ENCODE measurements at places on chromosomes 7 and 10.

DNA sequence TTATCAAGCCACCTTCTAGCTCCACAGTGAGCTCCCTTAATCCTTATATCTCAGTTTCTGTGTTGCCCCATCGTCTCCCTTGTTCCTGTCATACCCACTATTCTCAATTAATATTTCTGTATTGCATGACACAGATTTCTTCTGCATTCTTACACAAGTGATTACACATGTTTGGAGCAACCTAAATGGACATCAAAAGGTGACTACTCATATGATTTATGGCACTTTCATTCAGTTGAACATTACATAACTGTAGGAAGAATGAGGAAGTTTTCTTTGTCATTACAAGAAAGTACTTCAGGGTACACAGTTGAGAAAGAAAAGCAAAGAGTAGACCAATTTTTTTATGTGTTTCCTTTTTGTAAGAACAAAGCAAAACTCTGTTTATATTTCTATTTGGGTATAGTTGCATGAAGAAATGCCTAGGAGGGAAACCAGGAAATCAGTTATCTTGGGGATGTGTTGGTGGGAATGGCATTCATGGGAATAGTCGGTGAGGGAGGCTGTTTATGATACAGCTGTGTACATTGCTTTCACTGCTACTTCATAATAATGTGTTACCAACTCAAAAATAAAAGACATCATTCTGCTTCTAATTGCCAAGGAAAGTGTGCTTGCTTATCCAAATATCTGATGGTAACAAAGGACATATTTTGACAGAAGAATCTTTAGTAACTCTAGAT is 23.6 kb upstream of the PRSS37 start:
- DNase-seq, result no peak

DNA sequence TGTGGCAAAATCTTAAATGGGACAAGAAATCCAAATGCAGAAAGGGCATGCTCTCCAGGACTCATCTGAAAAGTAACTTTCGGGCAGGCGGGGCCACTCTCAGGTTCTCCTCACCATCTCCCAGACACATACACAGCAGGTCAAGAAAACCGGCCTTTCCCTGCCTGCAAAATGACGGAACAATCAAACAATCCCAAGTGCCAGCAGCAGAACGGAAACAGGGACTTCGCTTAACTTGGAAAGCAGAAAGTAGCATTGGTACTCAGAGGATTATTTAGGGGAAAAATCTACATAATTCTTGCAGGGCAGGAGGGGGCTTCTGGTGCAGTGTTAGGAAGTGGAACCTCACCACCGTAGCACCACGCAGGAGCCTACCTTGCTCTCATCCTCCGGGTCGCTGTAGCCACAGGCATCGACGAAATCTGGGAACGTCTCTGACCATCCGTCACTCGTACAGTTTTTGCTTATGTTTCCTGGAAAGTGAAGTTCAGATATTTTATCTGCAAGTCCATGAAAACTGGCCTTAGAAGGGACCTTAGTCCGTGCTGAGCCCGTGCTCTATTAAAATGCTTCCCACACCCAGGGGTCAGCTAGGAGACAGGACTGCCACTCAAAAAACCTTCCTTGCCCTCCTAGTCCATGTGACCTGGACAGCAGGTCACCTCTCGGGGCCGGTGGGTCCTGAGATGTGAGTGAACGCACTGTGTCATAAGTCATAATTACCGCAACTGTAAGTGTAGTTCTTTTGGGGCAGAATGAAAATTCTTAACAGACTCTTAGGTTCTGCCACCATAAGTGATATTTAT is 41.1 kb downstream of the VIPR2 start:
- no peak for DNase-seq

DNA sequence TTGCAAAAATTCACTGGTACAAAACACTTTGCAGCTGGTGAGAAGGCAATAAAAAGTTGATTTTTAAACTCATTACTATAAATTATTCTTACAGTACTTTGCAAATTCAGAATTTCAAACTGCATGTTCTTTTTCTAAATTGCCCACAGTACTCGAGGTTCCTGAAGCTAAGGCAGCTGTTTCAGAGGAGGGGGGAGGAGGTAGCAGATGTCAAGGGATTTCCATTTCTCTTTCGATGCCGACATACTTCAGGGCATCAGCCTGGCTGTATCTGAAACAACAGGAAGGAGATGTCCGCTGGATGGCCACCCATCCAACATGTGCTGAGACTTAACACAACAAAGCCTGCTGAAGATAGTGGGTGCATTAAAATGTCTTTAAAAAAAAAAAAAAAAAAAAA is 76.7 kb downstream of the EZH2 start:
- DNase-seq, result no peak

DNA sequence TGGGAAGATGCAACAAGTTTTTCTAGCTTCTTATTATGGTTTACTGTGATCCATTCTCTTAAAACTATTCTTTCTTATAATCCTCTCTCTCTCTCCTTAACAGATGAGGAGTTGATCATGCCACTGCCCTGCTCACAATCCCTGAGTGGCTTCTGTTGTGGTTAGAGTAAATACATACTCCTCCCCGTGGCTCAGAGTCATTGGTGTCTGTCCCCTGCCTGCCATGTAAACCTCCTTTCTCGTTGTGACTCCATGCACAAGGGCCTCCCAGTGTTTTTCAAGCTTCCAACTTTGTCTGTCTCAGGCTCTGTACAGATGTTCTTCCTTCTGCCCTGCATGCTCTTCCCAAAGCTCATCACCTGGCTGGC is 20.4 kb downstream of the CCNY start:
- DNase-seq, result no peak

DNA sequence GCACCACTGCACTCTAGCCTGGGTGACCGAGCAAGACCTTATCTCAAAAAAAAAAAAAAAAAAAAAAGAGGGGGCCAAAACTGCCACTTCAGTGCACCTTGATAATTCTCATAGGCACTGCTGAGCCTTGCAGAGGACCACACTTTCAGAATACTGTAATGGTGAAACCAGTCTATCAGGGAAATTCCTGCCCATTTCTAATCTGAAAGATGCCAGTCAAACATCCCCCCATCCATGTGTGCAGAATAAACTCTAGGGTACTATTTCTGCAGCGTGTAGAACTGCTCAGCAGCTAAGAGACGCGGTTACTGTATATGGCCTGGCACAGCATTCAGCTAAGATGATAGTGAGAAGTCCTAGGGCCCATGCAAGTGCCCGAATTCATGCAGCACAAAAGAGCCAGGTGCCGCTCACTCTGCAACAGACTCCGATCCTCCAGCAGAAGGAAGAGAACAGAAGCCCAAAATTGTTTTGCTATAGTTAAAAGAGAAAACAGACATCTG is 286.8 kb upstream of the KLF14 start:
- DNase-seq, result no peak

DNA sequence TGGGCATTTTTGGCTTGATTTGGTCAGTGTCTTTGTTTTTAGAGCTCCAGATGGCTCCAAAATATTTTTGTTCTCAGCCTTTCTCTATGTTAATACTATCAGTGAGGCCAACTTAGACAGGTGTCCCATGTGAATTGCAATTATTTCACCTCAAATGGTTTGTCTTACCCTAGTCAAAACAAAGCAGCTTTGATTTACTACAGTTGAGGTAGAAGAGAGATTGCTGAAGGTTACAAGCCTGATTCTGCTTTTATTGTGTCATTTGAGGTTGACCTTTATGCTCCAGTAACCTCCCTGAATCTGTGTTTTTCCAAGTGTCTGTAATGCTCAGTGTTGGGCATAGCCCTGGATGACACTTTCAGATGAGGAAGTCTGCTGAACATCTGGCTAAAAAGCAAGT is 882.9 kb downstream of the NRG3 start:
- no peak for DNase-seq

DNA sequence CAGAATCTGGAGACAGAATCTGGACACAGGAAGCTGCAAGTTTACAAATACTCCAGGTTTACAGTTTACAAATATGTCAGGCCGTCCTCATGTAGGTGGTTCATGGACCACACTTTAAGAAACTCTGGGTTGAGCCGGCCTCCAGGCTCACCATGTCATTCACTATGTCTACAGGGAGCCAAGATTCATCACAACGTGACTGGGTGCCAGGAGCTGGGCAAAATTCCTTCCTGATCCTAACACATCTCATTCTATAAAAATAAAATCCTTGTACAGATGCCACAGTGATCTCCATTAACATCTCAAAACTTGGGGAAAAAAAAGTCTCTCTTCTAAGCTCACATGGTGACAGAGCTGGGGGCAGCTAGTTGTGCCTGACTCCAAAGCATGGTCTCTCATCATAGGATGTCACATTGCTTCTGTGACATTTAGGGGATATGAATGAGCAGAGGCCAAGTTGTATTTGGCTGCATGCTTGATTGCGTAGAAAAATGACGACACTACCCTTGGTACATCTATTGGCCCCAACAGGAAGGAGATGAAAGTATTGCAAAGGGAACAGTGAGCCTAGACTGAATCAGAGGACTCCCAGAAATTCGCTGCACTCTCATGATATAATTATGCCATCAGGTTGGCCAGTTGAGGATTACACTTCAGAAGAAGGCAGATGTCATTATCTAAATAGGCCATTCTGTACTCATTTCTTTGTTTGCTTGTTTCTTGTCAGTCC is 35.9 kb downstream of the MTURN start:
- DNase-seq, result no peak
